RCC 7860 (cell line): ENCODE measurements at places on chromosomes 5 and 9.

GRCh38 chr9:111030492-111030891 is 7.8 kb downstream of the LPAR1 start:
- DNase-seq: no peak

DNA sequence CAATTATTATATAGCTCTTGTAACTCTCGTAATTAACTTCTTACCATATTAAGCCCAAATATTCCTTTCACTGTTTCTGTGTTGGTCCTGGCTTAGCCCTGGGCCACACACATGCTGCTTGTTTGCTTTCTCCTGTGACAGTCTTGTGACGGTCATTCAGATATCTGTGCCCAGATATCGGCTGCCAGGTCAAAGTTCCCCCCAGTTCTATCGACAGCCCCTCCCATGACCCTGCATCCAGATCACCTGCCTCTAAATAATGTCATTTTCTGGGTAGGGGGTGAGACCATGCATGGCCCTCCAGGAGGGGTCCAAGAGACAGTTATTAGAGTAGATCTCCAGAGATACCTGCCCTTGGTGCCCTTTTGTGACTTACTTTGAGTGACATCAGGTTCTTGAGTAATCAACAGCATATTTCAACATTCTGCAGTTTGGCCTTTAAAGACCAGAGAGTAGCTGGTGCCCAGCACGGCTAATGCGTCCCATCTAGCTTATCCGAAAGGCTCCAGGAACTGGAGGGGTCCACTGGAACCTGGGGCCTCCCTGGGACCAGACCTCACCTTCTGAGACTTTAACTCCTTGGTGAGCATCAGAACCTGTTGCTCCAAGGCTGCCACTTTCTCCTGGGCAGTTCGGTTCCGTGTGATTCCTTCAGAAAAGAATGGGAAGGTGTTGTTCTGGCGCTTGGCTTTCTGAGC is 26.9 kb downstream of the TBC1D2 start:
- no peak for DNase-seq

GRCh38 chr9:104948277-104948676 is 20.3 kb upstream of the ABCA1 start:
- no peak for DNase-seq

- no peak for DNase-seq
Measured at GRCh38 chr9:137447722-137448601, 6.8 kb upstream of the ENTPD8 start.

- DNase-seq: no peak
Measured at GRCh38 chr5:124909734-124910133, 163.3 kb upstream of the ZNF608 start.

- no peak for DNase-seq
Measured at GRCh38 chr9:90505695-90506094, 136.9 kb downstream of the DIRAS2 start.

- no peak for DNase-seq
Measured at GRCh38 chr9:117266855-117267497, 147.9 kb downstream of the ASTN2 start.

- DNase-seq: no peak
Measured at GRCh38 chr5:132475497-132475882, 15.1 kb downstream of the IRF1 start.

DNA sequence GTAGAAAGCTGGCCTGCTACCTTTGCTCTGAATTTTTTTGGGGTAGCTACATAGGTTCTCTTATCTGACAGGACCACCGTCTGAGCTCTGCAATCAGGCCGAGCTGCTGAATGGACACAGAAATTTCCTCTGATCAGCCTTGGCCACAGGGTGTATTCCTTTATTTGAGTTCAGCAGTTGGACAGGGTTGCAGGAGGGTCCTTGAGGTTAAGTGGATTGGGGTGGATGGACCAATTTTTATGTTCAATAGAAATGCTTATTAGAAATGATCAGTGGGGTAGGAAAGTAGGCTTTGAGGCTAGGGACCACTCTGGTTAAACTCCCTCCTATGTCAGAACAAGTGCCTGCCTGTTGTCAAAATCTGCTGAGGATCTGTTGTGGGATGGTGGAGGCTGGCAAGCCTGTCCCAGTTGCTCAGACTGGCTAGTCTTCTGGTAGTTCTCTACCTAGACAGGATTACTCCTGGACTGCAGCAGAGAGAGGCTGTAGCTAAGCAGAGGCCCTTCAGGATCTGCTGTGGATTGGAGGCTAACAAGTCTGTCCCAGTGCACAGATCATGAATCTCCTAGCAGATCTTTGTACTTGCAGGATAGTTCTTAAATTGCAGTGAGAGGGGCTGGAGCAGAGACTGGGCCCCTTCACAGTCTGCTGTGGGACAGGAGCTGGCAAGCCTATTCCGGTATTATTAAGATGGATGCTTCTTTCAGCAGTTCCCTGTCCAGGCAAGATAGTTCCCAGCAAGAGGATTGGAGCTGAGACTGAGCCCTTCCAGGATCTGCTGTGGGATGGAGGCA is 18.0 kb downstream of the XRCC4 start:
- no peak for DNase-seq

DNA sequence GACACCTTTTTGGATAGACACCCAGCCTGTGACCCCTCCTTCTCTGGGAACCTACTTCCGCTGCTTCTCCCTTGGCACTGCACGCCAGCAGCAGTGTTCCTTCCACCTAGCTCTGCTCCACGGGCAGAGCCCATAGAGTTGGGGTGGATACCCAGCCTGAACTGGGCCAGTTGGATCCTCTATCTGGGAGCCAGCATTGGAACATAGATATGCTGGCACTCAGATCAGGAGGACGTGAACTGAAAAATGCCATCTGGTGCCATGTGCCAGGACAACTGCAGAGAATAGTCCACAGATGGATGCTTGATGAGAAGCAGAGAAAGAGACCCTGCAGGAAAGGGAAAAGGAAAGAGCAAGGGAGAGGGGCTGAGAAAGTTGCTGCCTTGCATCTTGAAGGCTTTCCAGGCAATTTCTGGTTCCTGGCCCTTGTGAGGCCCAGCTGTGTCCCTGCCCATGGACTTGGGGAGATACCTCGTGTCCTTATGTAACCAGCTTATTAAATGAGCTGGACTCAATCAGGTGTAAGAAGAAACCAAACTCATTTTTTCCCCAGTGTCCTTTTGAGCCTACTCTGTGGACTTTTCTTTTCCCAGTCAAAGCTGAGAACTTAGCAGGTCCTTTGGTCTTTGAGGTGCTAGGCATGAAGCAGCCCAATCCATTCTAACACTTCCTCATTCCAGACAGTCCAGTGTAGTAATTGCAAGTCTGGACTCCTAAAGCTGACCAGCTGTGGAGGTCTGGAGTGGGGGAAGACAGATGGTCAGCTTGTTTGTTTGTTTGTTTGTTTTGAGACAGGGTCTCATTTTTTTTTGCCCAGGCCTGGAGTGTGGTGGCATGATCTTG is 39.1 kb downstream of the ANGPTL2 start:
- no peak for DNase-seq

GRCh38 chr5:76641514-76642120 is 18.4 kb upstream of the F2RL2 start:
- DNase-seq: peak; percentile 24

DNA sequence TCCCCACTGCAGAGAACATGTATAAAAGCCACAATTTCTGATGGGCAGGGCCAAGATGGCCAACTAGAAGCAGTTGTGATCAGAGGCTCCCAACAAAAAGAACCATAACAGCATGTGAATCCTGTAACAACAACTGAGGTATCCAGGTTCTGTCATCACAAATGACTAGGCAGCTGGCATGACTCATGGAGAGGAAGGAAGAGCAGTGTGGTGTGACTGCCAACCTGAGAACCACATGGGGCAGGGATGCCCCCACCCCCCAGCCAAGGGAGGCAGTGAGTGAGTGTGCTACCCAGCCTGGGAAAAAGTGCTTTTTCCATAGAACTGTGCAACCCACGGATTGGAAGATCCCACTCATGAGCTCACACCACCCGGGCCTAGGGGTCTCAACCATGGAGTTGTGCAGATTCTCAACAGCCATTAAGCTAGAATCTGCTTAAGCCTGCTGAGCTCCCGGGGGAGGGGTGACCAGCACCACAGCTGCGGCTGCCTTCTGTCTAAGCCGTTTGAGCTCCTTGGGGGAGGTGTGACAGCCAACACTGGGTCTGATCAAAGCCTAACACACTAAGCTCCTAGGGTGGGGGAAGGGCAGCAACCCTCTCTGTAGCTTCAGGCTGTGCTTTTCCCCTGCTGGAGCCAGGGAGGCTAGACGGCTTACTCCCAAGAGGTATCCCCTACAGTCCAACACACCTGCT is 80.1 kb upstream of the DMAC1 start:
- peak; percentile 81 for DNase-seq

DNA sequence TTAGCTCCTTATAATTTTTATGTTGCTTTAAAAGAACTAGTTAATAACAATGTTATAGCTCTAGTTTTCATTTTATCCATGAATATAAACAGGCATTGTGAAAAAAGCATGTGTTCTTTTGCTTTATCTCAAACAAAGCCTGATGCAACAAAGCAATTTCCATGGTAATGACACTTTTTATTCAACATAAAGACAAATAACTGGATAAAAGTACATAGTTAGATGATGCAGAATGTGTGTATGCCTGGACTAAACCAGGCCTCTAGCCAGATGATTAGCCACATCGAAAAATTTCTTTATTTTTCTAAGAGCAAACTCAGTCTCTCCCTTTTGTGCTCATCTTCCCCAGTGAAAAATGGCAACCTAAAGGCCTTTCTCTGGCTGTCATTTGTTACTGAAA is 125.6 kb upstream of the TARS1 start:
- no peak for DNase-seq

DNA sequence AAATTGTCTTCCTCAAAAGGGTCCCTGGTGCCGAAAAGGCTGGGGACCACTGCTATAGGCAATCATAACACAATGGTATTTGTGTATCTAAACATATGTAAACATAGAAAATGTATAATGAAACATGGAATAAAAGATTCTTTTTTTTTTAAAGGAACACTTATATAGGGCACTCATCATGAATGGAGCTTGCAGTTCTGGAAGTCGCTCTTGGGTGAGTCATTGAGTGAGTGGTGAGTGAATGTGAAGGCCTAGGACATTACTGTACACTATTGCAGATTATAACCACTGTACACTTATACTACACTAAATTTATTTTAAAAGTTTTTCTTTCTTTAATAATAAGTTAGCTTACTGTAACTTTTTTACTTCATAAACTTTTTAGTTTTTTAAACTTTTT is 176.4 kb downstream of the ARRDC3 start:
- peak; percentile 14 for DNase-seq

DNA sequence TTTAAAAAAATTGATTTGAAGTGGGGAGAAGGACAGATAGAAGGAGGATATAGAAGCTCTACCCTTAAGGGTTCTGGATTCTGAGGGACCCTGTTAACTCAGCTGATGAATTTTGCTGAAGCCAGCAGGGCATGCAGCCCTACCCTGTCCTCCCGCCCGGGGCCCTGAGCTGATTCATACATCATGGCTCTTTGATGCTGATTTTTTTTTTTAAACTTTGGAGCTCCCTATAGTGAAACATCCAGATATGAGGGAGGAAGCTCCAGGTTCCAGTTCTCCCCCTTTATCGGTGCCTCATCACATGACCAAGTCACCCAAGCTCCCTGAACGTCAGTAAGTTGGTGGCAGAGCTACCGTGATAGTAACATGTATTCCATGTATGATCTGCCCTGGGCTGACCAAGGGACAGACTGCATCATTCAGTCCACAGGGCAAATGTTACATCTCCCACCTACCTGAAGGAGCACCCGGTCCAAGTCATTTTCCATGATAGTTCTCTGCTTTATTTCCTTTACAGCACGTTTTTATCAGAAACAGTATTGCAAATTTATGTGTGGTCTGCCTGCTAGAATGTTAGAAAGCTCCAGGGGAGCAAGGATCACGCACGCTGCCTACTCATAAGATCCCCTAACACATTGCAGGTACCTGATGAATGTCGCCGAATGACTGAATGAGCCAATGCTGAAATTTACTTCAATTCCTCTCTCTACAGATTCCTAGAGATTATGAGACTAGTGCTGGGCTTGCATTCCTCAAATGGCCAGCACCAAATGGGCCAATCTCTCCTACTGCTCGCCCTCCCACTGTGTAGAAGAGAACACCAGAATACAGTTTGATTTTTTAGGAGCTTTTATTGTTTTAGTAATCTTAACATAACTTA is 25.9 kb downstream of the SPARC start:
- DNase-seq: peak; percentile 25

- no peak for DNase-seq
Measured at GRCh38 chr5:150661821-150662596, 958 bp downstream of the MYOZ3 start.

DNA sequence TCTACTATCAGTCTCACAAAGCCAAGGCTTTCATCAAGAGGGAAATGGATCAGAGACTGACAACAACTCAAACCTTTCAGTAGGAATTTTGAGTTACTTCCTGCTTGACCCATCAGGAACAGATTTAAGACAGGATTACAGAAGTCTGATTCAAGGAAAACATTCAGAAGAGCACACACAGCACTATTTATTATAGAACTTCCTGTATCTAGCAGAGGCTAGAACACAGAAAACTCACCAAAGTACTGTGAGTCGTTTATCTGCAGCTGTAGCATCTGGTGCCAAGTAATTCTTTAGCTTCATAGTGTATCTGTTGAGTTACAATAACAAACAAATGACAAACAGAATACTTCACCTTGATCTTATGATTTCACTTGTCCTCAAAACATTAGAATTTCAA is 13.8 kb downstream of the LEAP2 start:
- DNase-seq: no peak

DNA sequence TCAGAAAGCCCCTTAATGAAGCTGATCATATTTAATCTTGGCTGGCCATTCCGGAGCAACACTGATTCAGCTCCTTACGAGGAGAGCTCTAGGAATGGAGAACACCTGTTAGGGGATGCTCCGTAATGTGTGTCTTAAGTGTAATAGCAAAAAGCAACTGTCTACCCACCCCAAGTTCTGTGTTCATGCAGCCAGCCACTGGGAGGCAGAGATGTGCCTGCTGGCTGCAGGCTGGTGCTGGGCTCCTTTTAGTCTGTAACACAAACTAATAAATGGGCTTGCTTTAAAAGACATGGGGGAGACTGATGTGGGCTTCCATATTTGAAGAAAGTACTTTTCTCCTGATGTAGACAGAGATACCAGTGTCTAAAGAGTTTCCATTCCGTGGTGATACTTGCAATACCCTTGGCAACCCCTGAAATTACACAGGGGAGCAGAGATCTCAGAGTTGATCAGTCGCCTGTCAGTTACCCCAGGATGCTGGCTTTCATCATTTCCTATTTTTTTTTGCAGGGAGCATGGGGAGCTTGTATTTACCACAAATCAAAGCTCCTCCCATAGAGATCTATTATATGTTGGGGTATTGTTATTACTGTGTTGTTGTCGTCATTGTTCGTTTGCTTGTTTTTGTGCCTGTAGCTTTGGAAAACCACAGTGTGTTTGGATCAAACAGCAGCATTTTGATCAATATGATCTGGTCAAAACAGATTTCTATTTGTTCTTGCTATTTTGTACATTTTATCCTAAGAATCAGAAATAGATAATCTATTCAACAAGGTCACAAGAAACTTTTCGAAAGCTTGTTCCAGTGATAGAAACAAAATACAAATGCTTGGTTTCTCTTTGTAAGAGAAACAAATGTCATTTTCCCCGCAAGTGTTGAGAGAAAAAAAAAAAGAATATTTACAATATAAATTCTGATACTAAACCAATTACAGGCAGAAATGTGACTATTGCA is 65.8 kb downstream of the MTX3 start:
- no peak for DNase-seq
